ENCODE measurements at places on chromosomes 11 and 22.

DNA sequence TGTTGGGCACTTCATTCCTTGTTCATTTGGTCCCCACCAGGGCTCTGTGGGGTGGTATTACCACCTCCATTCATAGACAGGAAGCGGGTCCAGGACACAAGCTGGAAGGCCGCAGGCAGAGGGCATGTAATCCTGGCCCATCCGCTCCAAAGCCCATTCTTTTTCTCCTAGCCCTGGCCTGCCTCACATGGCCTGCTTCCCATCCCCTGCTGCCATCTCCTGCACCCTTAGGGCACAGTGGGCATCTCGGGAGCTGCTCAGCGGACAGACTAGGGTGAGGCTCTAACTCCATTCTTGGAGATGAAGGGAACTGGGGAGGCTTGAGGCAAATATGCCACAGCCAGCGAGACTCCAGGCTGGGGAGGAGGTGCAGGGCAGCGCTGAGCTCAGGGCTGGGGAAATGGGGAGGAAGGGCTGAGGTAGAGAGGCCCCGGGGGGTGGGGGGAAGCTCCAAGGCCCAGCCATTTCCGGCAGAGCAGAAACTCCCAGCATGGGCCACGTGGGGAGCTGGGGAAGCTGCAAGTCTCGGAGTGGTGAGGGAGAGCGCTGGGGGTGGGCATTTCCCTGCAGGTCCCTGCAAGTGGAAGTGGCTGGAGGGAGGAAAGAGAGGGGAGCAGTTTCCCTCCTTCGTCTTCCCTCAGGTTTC, 14.3 kb upstream of the BCL9L start:
- no peaks in the 10 kb centered on the region for H3K27me3 ChIP-seq
- H3K4me3 ChIP-seq, result no peak overlapping the region
- peak; percentile 40 for DNase-seq
- peaks cover 23% of the 10 kb centered on the region for H3K4me1 ChIP-seq
- no peaks in the 10 kb centered on the region for H3K36me3 ChIP-seq
- H3K27ac ChIP-seq, result no peak overlapping the region

GRCh38 chr11:94595076-94595475, 27.9 kb downstream of the PIWIL4 start:
- no peaks in the 10 kb centered on the region for H3K36me3 ChIP-seq
- no peaks in the 10 kb centered on the region for H3K27me3 ChIP-seq
- H3K4me3 ChIP-seq, result no peak overlapping the region
- DNase-seq, result no peak
- H3K4me1 ChIP-seq, result no peaks in the 10 kb centered on the region

DNA sequence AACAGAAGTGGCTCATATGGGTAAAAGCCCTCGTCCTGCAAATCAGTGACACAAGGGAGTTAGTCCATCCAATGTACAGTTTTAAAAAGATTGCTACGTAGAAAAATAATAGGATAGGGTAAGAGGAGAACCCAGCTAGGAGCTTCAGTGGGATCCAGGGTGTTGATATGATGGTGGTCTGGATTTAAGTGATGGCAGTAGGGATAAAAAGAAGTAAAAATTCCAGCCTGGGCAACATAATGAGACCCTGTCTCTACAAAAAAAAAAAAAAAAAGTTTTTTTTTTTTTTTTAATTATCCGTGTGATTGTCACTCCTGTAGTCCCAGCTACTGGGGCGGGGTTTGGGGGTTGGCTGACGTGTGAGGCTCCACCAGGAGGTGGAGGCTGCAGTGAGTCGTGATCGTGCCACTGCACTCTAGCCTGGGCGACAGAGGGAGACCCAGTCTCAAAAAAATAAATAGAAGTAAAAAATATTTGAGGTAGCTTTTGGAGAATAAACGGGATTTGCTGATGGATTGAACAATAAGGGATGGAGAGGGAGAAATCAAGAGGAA, 7.0 kb upstream of the L3MBTL2 start:
- H3K27ac ChIP-seq, result no peak overlapping the region
- peak overlapping the region; percentile 73 for H3K4me3 ChIP-seq
- peaks cover 19% of the 10 kb centered on the region for H3K4me1 ChIP-seq
- H3K27me3 ChIP-seq, result peaks cover 3% of the 10 kb centered on the region
- DNase-seq, result no peak

GRCh38 chr11:22634897-22635629, 9.4 kb upstream of the FANCF start:
- no peak overlapping the region for H3K27ac ChIP-seq
- no peaks in the 10 kb centered on the region for H3K4me1 ChIP-seq
- DNase-seq, result no peak
- no peaks in the 10 kb centered on the region for H3K36me3 ChIP-seq
- no peak overlapping the region for H3K4me3 ChIP-seq
- no peaks in the 10 kb centered on the region for H3K27me3 ChIP-seq

GRCh38 chr11:134502153-134502550, 90.1 kb upstream of the B3GAT1 start:
- peaks cover 18% of the 10 kb centered on the region for H3K4me1 ChIP-seq
- H3K36me3 ChIP-seq, result peaks cover 3% of the 10 kb centered on the region
- no peak overlapping the region for H3K4me3 ChIP-seq
- H3K27me3 ChIP-seq, result no peaks in the 10 kb centered on the region

DNA sequence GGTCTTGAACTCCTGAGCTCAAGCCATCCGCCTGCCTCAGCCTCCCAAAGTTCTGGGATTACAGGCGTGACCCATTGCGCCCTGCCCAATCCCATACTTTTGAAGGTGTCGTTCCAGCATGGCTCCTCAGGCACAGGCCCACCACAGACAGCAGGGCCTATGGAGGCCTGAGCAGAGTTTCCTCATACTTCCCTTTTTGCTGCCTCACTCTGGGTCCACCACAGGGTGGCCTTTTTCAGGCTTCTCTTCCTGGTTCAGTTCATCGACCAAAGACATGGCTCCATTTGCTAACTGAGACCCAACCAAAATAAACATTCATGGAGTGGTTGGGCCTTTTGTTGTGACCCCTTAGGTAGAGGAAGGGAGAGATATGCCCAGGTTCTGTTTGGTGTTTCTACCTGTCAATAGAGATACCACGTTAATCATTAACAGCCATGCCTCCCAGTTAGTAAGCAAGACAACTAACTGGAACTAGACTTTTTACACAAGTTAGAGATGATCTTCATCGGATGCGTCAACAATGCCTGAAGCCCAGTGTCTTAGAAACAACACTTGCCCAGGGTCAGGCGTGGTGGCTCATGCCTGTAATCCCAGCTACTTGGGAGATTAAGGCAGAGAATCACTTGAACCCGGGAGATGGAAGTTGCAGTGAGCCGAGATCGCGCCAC, 35.1 kb downstream of the TRIOBP start:
- H3K27ac ChIP-seq, result no peak overlapping the region
- no peak for DNase-seq
- no peak overlapping the region for H3K4me3 ChIP-seq
- no peaks in the 10 kb centered on the region for H3K27me3 ChIP-seq
- H3K36me3 ChIP-seq, result peaks cover 28% of the 10 kb centered on the region
